ENCODE measurements at places on chromosomes 11 and 22.
A peak's percentile ranks its signal among the peaks of the same experiment; 100 is the strongest.

- no peak for DNase-seq
Measured at GRCh38 chr11:94662065-94662779, 95.1 kb downstream of the PIWIL4 start.

GRCh38 chr11:10405865-10406592 is 49.0 kb upstream of the AMPD3 start:
- DNase-seq, result peak; percentile 56

GRCh38 chr11:73869332-73869949 is 7.2 kb downstream of the COA4 start:
- no peak for DNase-seq

- no peak for DNase-seq
Measured at GRCh38 chr11:88535266-88535665, 197.7 kb upstream of the CTSC start.

- peak; percentile 75 for DNase-seq
Measured at GRCh38 chr11:326842-327580, 6.4 kb upstream of the IFITM3 start.

- peak; percentile 44 for DNase-seq
Measured at GRCh38 chr11:11157185-11157584, 195.9 kb downstream of the CSNK2A3 start.

GRCh38 chr11:64204464-64204989 is 2.0 kb upstream of the FERMT3 start:
- DNase-seq, result peak; percentile 79

DNA sequence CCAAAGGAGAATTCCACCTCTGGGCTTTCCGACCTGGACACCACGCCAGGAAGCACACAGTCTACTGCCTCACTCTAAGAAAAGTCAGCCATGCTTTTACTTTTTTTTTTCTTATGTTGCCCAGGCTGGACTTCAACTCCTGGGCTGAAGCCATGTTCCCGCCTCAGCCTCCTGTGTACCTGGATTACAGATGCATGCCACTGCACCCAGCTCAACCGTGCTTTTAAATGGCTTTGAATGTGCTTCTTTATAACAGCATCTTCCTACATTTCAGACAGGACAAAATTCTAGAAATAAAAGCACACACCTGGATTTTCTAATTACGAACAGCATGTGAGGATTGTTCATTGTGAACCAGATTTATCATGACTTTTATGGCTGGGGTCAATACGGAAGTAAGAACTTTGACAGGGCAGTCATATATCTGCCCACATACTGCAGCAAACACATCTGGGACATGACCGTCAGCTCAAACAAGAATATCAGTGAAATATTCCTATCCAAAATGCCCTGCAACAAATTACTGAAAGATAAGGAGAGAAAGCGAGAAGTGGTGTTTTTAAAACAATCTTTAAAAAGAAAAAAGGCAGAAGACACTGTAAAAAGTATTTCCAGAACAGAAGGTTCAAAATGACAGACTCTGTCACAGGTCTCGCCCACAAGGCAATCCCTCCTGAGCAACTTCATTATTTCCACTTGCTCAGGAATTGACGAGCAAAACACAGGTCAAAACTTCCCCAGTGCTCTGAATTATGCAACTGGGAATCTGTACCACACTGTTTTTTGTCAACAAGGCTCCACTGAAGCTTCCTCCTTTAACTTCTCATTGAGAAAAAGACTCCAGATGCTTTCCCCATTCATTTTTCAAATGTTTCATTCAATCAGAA is 42.1 kb downstream of the PACSIN2 start:
- DNase-seq, result no peak

DNA sequence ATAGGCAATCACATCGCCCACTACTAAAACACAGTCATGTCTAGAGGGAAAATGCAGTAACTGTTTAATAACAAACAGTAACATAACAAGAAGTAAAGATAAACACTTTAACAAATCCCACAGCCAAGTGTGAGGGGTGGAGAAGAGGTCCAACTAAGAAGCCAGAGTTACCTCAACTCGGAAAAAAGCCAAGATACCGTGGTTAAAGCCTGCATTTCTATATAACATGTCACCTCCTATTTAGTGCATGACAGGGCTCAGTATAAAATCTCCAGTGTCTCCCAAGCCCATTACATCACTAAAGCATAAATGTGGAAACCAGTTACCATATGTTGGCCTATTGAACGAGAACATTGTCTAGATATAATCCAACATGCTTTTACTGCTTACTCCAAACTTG is 281.7 kb downstream of the LRRC4C start:
- DNase-seq, result no peak

GRCh38 chr11:64249563-64250414 is 1.5 kb upstream of the PLCB3 start:
- no peak for DNase-seq

DNA sequence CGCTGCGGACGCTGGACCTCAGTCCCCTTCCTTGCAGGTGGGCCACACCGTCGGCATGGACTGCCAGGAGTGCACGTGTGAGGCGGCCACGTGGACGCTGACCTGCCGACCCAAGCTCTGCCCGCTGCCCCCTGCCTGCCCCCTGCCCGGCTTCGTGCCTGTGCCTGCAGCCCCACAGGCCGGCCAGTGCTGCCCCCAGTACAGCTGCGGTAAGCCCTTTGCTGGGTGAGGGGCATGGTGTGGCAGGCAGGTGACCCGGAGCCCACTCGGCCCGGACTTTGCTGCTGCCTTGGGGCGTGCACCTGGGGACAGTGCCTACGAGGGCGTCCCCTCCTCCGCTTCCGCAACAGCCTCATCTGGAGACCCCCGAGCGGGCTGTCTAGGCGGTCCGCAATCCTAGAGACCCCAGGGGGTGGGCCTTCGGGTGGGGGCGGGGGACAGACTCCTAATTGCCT is 25.4 kb upstream of the MUC5B start:
- no peak for DNase-seq

GRCh38 chr11:59062602-59063529 is 23.2 kb upstream of the GLYATL1B start:
- no peak for DNase-seq

- DNase-seq, result peak; percentile 54
Measured at GRCh38 chr11:61890529-61891330, 615 bp downstream of the FADS3 start.

GRCh38 chr11:28598531-28598930 is 490.3 kb downstream of the METTL15 start:
- DNase-seq, result no peak

DNA sequence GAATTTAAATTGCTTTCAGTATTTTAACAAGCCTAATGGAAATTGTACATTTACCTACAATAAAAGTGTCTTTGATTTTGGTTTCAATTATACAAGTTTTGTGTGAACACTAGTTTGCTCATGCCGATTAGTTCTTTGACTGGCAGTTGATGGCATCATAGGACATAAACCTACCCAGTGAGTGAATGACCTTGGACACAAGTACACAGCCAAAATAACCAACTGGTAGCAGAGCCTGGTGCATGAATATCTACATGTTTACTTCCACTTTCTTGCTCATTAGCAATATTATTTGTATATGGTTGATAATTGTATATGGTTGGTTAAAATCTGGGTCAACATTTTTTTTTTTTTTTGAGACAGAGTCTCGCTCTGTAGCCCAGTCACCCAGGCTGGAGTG is 37.8 kb downstream of the STIM1 start:
- no peak for DNase-seq

DNA sequence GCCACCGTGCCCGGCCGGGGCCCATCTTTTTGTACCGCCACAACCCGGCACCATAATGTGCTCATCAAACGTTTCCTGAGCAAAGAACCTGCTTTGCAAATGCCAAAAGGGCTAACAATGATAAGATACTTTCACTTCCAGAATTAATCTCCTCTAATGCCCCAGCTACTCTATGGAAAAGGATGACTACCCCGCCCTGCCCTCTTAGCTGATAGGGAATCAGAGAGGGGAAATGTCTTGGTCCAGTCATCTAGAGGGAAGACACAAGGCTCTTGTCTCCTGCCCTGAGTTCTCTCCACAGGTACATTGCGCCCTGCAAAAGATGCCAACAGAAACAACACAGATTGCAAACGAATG is 586 bp downstream of the TTLL1 start:
- no peak for DNase-seq

DNA sequence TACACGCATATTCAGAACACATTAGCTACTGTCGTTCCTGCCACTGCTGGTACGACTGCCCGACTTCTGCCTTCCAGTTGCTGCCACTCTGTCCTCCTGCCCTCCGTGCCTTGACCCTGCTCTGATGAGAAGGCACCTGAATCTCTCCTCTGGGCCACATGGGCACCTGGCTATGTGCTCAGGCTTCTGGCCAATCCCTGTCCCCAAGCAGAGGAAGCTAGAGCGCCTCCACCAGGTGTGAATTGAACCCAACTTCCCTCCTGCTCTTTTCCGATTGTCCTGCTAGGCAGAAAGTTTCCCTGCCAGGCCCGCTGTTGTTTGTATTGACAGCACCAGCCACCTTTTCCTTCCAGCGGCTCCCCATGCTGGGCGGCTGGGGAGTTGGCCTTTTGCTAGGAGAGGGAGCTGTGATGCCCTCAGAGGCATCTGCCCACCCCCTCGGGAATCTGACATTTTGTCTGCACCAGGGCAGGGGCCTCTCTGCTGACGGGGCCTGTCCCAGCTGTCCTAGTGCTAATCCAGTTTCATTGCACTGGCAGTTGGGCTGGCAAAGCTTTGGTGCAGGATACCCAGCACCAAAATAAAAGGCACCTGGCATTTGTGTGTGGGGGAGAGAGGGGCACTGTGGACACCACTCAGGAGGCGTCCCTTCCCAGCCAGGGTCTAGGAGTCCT is 118.0 kb downstream of the GRIK4 start:
- no peak for DNase-seq

DNA sequence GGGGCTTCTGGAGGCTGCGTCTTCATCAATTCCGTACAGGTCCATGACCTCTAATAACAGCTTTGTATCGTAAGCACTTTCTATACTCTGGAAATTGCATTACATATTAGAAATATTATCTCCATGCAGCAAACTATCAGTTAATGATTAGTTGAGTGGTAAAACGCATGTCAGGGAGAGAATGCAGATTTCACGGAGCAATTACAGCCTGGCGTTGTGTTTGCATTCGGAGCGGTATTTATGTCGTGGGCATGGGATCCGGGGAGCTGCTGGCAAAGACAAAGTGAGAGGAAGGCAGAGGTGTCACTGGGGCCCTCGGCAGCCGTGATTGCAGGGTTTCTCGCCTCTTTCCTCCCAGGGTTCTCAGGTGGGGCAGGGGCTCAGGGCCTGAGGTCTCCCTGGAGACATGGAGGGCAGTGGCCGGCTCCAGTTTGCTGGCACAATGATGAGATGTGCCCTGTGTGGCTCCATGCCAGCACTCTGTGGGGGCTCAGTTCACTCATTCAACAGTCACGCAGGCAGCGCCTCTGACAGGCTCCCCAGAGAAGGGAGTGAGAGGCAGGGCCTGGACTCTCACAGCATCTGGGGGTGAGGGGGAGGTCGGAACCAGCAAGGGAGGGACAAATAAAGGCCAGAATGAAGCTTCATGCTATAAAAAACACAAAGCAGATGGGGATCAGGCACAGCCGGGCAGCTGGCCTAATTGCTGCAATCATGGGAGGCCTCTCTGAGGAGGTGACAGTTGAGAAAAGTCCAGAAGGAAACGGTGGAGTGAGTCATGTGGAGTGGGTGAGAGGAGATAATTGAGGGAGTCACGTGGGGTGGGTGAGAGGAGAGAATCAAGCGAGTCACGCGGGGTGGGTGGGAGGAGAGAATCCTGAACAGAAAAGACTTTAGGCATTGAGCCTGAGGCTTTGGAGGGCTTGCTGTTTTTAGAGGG is 1002.7 kb downstream of the BRD1 start:
- DNase-seq, result no peak

DNA sequence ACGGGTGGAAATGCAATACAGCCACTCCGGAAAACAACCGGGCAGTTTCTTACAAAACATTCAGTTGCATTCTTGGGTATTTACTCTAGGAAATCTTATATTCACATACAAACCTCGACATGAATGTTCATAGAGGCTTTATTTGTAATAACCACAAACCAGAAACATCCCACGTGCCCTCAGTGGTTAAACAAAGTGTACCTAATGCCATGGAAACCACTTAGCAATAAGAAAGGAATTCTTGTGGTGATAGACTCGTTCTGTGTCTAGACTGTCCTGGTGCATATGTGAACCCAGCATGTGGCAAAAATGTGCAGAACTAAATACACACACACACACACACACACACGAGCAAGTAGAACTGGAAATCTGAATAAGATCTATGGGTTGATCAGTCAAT is 1073.3 kb downstream of the TBC1D22A start:
- no peak for DNase-seq

DNA sequence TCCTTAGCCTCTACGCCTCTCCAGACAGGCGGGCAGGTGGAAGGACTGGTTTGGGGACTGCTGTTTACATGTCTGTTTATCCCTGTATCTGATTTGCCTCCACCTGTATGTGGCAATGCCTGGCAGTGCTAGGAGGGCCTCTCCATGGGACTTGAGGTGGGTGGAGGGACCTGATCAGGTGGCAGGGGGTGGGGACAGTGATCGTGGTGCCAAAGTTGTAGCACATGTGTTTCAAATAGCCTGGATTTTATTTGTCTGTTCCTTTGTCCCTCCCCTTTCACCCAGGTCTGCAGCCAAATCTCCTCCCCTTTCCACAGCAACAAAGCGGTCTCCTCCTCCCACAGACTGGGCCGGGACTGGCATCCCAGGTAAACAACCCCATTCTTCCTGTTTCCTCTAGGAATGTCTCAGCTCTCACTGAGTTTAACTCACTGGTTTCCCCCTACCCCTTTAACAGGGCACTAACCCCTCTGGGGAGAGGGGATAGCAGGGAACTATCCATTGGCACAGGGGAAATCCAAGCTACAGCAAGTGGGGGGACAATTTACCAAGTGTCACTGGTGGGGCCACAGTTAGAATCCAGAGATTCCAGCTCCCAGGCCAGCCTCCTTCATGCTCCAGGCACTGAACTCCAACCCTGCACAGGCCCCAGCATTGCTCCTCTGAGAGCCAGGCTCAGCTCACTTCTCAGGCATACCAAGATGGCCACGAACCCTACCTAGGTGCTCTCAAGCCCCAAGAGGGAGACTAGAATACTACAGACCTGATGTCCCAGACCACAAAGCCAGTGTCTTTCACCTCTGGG is 22.9 kb upstream of the TLCD5 start:
- no peak for DNase-seq

- no peak for DNase-seq
Measured at GRCh38 chr11:22479208-22479607, 141.0 kb downstream of the SLC17A6 start.

DNA sequence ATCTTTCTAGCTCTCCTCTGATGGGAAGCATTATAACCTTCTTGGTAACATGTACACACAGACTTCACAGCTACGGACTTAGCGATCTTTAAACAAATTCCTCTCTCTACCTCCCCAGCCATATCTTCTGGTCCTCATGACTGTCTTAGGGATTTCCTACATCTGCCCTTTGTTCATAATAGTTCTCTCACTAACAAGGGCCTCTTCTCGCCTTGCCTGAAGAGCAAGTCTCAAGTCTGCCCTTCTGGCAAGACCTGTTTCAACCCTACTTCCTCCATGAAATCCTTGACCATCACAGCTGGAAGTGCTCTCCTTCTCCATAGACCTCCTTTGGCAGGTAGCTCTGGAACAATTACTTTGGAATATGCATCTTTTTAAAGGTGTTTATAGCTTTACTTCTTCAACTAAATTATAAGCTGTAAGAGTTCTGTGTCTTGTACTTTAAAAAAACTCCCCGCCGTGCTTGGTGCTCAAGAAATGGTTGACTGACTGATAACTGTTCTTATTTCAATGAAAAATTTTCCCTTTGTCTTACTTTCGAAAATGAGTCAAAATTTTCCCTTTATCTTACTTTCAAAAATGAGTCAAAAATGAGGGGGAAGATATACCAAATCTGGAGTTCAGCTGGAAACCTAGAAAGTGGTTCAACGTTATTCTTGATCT is 34.7 kb downstream of the SNX19 start:
- DNase-seq, result no peak

- DNase-seq, result no peak
Measured at GRCh38 chr11:14111496-14111895, 149.0 kb downstream of the SPON1 start.

GRCh38 chr11:44525473-44526252 is 39.8 kb upstream of the CD82 start:
- no peak for DNase-seq

All from activated T-cell treated with anti-CD3 and anti-CD28 coated beads, Interleukin-2, amount 50 U/mL, for 48 hours (primary cell).